ENCODE measurements at places on chromosomes 7 and 10.

- no peak for DNase-seq
Observed at GRCh38 chr10:67308912-67309311, 383.1 kb downstream of the LRRTM3 start.

DNA sequence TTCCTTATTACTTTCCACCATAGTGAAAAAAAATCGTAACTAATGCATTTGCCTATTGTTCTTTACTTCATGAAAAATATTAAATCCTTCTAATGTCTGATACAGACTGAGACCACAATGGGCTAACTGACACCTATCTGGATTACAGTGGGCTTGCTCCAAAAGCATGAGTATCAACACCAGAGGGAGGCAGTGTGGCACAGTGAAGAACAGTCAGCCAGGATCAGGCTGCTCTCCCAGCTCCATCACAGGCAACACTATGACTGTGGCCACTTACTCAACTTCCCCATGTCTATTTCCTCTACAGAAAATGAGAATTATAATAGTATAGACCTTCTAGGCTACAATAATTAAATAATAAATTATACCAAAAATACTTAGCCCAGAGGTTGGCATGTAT, 97.2 kb downstream of the SLC25A13 start:
- DNase-seq, result no peak

GRCh38 chr7:3310884-3311283, 9.8 kb downstream of the SDK1 start:
- no peak for DNase-seq

DNA sequence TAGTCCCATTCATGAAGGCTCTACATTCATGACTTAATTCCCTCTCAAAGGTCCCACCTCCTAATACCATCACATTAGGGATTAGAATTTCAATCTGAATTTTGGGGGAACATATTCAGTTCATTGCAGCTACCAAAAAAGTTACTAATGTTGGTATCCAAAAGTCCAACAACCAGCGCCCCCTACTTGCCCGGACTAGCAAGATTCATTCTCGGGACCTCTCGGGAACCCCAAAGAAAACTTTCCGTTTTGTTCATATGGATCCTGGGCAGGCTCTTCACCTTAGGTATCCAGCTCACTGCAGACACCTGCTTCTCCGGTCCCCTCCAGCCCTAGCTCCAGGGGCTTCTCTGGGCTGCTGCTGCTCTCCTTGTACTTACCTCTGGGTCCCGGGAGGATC, 8.9 kb upstream of the GRK5 start:
- DNase-seq, result no peak

DNA sequence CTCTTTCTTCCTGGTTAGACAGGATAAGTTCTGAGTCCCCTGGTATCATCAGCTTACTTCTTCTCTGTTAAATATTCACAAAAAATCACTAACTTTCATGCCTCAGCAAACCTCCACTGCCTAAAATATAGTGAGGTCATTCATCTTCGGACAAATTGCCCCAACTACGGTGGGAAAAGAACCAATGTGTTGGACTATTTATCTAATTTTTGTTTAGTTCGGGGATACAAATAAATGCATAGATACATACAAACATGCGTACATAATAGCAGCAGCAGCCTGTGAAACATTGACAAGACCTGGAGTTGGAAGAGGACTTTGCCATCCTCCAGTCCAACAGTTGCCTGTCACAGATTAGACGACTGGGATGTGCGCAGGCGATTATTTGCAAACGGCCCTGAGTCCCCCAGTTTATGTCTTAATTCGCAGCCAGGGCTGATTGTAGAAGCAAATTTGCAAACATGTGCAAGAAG, 51.5 kb downstream of the EGFR start:
- no peak for DNase-seq

DNA sequence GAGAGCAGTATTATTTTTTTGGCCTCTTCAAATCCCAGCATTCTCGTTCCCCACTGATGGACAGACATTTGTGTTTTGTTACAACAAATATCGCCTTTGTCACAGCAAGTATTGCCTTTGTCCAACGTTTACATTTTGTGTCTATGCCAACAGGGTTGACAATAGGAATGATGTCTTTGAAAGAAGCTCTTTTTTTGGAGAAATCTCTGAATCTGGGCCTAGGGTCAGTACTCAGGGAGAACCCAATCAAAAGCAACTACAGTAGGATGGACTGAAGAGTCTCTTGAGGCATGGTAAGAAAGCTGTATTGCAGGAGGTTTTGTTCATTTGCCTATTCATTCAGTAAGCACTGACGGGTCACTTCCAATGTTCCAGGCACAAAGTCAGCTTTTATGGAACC, 57.7 kb upstream of the KLF14 start:
- DNase-seq, result no peak
